ENCODE measurements at places on chromosomes 1 and 21.

DNA sequence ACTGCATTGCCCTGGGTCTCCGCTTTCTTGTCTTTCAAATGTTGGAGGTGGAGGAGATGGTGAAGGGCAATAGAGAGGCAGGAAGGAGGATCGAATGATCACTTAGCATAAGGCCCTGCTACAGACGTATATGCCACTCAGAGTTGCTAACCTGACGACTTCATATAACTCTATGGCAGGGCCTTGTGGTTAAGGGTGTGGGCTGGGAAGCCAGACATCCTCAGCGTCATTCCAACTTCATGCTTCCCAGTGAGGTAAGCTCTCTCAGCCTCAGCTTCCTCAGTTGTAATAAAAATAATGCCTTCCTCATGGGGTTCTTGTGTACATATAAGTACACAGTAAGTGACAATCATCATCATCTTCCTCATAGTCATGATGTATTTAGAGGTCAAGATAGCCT, 54.6 kb downstream of the CASQ2 start:
- DNase-seq: no peak

GRCh38 chr1:97017895-97018294, 296.3 kb downstream of the PTBP2 start:
- DNase-seq: no peak

DNA sequence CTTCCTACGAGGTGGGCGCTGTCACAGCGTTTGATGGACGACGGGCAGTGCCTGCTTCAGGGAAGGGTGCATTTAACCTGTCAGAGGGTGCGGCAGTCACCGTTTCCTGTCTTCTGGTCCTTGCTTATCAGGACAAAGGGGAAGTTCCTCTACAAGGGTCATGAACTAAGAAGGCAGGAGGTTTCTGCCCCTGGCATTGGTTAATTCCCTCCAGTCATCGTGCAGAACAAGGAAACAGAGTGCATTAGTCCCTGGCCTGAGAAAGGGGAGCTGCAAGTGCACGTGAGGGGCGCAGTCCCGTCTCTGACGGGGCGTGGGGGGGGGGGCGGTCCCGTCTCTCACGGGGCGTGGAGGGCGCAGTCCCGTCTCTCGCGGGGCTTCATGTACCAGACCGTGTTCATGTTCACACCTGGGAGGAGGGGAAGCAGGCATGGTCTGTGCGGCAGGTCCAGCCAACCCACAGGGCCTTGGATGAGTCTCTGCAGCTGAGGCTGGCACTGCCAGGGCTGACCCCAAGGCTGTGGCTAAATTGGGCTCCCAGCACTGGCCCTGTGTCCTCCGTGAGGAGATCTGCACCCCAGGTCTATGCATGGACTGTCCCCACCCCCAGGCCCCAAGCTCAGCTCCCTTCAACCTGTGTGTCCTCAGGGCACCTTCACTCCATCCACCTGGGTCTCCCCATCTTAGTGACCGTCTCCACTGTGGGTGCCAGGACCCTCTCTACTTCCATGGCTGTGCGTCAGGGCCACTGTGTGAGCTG, 89.2 kb upstream of the COL6A1 start:
- no peak for DNase-seq

DNA sequence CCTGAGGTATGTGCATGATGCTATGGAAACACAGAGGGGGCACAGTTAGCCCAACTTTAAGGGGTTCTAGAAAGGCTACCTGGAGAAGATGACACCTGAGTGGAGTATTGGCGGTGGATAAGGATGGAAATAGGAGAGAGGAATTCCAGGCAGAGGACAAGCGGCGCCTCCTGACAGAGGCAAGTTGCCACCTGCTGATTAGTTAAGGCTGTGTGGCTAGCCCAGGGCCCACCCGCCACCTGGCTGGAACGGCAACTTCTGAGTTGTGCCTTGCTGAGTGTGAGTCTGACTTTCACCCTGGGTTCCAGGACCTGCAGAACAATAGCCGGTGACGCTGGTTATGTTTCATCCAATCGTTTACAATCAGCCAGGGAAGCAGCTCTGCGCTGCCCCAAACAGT, 126.9 kb upstream of the LMO4 start:
- no peak for DNase-seq
